ENCODE measurements at places on chromosomes 2 and 18.

- DNase-seq: no peak
These were observed 3.9 kb downstream of the EVA1A start for GRCh38 chr2:75556679-75557366.

GRCh38 chr2:122003196-122003940 is 247.9 kb downstream of the TSN start:
- no peak for DNase-seq

GRCh38 chr18:26134107-26134506 is 438 bp downstream of the PSMA8 start:
- DNase-seq: no peak

DNA sequence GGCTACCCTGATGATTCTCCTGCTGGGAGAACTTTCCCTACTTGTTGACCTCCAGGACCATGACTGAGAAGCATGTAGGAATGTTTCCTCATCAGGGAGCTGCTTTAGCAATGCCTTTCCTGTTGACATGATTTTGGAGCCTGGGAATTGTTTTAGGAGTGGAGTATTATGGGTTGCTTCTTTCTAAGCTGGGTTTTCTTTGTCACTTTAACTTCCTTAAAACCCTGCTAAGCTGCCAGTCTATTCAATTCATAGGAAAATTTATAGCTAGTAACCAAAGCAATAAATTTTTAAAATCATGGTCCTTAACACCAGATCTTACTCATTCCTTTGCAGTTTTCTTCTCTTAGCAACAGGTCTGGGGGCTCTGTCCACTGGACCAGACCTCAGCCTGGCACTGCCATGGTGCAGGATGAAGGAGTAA is 125.6 kb upstream of the TACR1 start:
- no peak for DNase-seq

DNA sequence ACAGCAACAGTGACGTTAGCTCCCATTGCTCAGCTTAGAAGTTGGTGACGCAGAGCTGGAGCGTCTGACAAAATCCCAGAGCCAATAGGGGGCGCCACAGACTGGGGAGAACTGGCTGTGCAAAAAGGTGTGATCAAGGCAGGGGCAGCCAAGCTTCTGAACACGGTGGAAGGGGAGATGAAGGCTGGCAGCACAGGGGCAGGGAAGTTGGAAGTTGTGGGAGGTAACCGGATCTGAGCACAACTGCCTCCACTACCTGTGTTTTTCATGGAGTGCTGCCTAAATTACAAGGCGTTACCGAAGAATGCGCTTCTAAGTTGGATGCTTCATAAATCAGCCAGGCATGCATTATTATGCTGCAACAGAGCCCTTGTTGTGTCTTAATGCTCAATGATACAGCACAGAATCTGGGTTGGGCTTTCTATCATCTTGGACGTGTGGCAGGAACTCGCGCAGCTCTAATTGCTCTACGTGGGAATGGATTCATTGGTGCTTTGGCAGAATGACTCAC is 370.0 kb downstream of the SLC4A3 start:
- no peak for DNase-seq

DNA sequence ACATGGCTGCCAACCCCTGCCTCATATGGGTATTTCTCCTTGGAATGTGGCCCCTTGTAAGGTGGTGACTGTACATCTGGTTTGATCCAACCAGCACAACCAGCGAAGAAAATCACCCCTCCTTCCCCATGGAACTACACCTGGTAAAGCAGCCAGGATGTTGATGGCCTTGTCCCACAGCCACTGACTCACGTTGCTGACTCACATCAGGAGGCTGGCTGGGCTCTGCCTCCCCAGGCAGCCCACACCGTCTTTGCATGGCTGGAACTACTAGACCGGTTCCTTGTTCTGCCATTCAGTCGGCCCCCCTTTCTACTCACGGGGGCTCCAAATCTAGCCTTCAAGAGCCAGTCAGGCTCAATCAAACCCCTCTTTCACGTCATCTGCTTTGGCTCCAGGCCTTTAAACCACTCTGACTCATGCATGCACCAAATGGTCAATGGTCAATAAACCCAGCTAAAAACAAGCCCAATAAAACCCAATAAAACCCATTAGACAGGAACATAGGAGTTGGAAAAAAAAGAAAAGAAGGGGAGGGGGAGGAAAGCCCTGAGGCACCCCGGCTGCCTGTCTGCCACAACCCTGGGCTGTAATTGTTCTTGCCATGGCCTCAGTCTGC is 114.8 kb downstream of the PLB1 start:
- no peak for DNase-seq

- DNase-seq: no peak
These were observed 19.1 kb upstream of the SMARCAL1 start for GRCh38 chr2:216392945-216393840.

DNA sequence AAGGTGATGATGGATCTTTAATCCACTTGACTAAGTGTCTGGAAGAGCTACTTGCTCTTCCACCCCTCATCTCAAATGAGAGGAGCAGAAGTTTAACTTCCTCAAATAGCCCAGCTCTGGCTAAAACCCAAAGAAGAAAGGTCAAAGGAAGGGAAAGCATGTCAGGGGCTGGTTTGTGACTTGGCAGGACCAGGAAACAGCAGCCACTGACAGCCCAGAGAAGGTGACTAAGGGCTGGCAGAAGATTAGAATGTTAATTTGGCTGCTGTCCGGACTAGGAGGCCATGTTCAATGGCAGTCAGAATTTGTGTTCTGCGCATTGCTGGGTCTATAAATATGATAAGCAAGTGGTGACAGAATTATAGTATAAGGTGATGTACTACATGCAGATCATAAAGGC is 386.2 kb downstream of the SETBP1 start:
- no peak for DNase-seq

GRCh38 chr2:86392873-86393518 is 48.2 kb upstream of the KDM3A start:
- DNase-seq: no peak

- no peak for DNase-seq
These were observed 140.0 kb upstream of the CYP1B1 start for GRCh38 chr2:38215993-38216392.

DNA sequence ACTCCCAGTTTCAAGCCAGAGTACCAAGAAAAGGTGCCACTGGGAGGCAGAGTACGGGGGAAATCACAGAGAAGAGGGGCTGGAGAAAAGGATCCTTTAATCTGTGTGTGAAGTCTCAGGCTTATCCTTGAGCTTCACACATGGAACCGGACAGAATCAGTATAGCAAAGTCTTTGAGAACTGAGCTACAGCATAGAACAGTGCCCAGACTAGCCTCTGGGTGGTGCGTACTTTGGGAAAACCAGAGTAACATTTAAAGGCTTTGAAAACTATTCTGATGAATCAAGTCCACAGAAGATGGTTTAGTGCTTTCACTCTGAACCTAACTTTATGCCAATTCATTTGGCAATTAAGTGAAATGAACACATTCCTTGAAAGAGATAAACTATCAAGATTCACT is 83.1 kb downstream of the BABAM2 start:
- DNase-seq: no peak

GRCh38 chr18:56580026-56580425 is 58.4 kb downstream of the TXNL1 start:
- DNase-seq: no peak

DNA sequence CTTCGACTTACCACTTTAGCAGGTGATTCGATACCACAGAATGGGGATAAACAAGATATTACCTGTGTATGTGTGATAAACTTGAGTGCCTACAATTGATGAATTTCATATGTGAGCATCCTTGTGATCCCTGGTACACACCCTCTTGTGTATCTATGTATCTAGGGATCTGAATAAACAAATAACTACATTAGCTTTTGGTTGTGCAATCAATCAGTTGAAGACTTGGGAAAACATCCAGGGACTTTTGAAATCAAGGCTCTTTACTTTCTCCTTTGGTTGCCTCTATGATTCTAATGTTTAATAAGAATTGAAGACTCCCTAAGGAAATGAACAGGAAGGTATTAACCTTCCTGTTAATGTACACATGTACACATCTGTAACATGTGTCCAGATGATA is 97.3 kb upstream of the DCC start:
- no peak for DNase-seq

DNA sequence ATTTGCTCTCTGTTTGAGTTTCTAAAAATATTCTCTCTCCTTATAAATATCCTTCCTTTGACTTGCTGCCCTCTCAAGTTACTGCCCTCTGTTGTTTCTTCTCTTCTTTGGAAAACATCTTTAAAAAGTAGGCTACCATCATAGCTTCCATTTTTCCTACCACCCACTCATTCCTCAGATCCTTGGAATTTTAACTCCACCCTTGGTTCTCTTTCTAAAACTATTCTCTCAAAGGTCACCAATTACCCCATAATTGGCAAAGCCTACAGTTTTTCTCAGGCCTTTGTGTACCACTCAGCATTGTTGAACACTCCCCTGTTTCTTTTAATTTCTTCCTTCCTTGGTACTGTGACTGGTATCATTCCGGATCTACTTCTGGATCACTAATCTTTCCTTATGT is 43.0 kb upstream of the ITGAV start:
- DNase-seq: no peak

GRCh38 chr2:165636959-165637358 is 157.1 kb downstream of the GALNT3 start:
- no peak for DNase-seq

- DNase-seq: no peak
These were observed 205.1 kb upstream of the FAM98A start for GRCh38 chr2:33804155-33804554.

- DNase-seq: no peak
These were observed 53.8 kb upstream of the TMEM182 start for GRCh38 chr2:102707796-102708695.
